ENCODE measurements at places on chromosomes 12 and 14. TPM values are rescaled to one million over a fixed set of nuclear protein-coding genes. Genes with fewer than 3 reads are reported as not detected.

DNA sequence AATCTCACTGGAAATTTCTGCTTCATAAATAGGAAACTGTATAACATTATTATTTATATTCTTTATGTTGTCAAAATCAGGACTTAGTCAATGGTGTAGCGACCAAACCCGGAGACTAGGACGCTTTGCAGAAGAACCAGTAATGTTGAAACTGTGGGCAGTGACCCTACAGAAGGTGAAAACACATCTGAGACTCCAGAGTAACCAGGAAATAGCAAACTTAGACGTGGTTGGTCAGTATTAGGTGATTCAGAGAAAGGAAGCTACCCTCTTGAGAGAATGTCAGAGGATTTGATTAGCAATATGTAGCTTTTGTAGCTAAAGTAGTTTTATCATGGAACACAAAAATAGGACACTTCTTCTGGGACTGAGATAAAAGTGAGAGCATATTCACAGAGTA, 381.9 kb downstream of the SLC16A7 start:
- no peak for DNase-seq

- no peak for DNase-seq
Measured at GRCh38 chr14:83863042-83863774, 1666.7 kb upstream of the FLRT2 start.

- DNase-seq = no peak
Measured at GRCh38 chr14:82385048-82385447, 851.4 kb upstream of the SEL1L start.

- DNase-seq = no peak
Measured at GRCh38 chr12:40208707-40209446, 15.9 kb upstream of the LRRK2 start.

DNA sequence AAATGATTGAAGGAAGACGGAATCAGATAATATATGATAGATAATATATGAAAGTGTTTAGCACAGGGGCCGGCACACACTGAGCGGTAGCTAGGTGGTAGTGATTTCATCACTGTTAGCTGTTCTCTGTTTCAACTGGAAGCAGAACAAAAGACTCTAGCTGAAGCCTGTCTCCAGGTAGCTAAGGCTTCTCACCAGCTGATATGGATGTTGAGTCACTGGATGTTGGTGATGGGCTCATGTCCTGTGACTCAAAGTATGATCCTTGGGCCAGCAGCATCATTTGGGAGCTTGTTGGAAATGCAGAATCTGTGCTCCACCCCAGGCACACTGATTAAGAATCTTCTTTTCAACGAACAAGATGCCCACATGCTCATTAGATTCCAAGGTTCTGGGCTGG, 21.7 kb upstream of the KCNA5 start:
- no peak for DNase-seq

- DNase-seq = no peak
Measured at GRCh38 chr12:87140262-87140661, 884.1 kb upstream of the MGAT4C start.

DNA sequence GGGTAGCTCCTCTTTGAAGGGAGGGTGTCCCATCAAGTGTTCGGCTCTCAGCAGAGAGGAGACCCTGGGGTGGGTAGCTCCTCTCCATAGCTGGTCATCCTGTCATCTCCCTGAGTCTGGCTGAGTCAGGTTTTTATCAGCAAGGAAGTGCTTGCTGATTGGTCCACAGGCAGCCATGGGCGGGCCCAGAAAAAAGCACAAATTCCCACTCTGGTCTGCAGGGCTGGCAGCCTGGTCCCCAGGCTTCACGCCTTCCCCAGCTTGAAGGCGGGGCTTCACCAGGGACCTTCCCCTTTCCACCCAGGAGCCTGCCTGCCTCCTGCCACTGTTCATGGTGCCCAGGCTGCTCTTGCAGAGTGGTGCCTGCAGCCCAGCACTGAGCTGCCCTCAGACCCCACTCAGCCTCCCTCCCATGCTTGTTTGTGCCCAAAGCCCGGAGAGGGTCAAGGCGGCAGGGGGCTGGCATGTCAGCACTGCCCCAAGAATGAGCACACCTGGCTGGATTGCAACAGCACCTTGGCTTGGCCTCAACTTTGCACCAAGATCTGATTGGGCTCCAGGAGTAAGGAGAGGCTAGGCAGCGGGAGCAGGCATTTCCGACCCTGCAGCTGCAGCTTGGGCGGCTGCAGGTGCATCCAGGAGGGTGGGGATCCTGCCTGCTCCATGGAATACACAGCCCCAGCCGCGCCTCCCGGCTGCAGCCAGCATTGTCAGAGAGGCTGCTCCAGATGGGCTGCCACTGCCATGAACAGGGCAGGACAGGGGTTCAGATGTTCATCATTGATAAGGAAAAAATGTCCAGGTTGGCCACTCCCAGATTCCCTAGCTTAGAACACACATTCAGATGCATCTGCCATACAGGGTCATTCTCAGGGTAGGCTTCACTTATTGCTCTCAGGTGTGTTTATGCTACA, 22.0 kb upstream of the WDR89 start:
- peak; percentile 6 for DNase-seq

DNA sequence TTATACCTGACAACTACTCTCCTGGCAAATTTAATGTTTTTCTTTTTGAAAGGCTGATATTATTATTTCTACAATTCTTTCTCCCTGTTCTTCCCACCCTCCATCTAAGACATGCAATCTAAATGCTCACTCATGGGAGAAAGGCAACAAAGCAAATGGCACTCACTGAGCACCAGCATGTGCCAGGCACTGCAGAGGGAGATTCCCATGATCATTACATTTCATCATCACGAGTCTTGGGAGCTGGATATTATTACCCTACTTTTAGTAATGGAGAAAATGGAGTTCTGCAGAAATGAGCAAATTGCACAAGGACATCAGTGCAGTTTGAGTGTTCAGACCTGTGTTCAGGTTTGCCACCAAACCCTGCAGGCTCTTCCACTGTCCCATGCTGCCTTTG, 27.9 kb downstream of the PPM1H start:
- DNase-seq = no peak

GRCh38 chr12:46450279-46450748, 77.7 kb upstream of the SLC38A2 start:
- no peak for DNase-seq

DNA sequence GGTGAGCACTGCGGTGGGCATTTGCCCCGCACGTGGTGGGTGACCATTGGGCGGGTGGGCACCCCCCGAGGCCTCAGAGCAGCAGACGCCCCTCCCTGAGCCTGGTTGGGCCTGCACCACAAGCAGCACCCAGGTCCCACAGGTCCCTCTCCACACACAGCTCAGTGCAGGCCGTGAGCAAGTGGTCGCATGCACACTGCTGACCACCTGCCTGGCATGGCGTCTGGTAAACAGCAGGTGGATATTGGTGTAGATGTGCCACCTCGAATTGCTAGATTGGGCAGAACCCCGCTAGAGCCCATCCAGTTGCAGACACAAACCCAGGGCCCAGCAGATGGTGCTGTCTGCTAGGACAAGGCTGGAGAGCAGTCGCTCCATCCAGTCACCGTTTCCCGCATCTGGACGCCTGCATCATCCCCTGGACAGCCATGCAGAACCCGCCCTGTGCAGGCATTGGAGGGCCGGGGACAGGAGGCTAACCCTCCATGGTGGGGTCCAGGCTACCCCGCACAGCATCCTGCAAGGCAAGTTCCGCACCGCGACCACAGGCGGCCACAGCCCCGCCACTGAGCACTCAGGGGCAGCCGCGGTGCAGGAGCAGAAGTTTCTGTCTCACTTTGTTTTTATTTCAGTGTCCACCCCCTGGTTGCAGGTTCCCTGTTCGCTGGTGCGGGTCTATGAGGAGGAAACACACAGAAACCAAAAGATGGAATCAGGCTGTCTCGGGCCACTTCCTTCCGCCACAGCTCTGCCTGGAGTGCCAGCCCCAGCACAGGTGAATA, 45.6 kb upstream of the RIMBP2 start:
- DNase-seq = peak; percentile 54

GRCh38 chr14:55142466-55142865, 13.4 kb downstream of the LGALS3 start:
- no peak for DNase-seq

GRCh38 chr12:127570793-127571360, 696.1 kb upstream of the TMEM132C start:
- peak; percentile 33 for DNase-seq

- DNase-seq = no peak
Measured at GRCh38 chr12:124188084-124188483, 106.8 kb upstream of the RFLNA start.

- DNase-seq = no peak
Measured at GRCh38 chr14:43795600-43796228, 711.4 kb downstream of the FSCB start.

DNA sequence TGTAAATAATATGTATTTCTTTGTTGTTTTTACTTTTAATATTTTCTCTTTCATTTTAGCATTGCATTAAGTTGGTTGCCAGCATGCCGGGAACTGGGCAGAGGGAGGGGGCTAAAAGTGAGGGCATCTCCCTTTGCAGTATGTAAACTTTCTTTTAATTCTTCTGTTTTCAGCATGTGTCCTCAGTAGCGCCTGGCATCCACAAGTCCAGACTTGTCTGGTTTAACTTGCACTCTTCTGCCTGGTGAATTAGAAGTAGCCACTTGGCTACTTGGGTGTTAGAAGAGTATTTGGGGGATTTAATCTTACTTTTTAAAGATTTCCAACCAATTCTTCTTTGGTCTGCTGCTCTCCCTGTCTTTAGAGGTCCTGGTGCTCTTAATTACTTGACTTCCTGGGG, 117.2 kb upstream of the SCAF11 start:
- DNase-seq = no peak

DNA sequence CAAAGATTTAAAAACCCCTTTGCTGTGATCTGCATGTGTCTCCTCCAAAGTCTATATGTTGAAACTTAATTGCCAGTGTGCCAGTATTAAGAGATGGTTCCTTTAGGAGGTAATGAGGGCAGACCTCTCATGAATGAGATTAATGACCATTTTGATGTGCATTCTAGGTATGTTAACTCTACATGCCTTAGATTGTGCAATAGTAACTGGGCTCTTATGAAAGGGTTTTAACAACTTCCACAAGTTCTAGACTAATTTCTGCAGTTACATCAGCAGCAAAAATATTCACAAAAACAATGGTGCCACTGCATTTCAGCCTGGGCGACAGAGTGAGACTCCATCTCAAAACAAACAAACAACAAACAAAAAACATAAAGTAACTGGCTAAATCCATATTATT, 3.8 kb upstream of the TAS2R10 start:
- no peak for DNase-seq

GRCh38 chr14:29712601-29713000, 215.0 kb downstream of the PRKD1 start:
- DNase-seq = no peak

- DNase-seq = peak; percentile 57
Measured at GRCh38 chr14:35374263-35374712, 30.3 kb downstream of the NFKBIA start.

DNA sequence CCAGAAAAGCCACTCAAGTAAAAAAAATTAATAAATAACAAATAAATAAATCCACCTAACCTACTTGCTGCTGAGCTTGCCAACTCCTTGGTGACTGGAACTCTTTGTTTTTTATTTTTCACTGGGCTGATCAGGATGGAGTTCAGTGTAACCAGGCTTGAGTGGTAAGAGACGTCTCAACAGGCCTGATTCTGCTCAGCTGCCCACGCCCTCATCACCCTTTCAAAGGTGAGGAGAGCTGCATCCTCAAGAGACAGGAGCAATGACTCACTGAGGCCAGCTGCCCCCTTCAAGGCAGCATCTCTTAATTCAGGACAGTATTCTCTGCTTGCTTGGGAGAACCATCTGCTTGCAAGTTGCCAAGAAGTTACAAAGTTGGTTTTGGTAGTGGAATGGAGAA, 111.9 kb upstream of the CPM start:
- DNase-seq = no peak

GRCh38 chr12:57842342-57843294, 3.9 kb downstream of the CTDSP2 start:
- DNase-seq = no peak

GRCh38 chr14:95098984-95099599, 58.2 kb downstream of the DICER1 start:
- DNase-seq = peak; percentile 53

DNA sequence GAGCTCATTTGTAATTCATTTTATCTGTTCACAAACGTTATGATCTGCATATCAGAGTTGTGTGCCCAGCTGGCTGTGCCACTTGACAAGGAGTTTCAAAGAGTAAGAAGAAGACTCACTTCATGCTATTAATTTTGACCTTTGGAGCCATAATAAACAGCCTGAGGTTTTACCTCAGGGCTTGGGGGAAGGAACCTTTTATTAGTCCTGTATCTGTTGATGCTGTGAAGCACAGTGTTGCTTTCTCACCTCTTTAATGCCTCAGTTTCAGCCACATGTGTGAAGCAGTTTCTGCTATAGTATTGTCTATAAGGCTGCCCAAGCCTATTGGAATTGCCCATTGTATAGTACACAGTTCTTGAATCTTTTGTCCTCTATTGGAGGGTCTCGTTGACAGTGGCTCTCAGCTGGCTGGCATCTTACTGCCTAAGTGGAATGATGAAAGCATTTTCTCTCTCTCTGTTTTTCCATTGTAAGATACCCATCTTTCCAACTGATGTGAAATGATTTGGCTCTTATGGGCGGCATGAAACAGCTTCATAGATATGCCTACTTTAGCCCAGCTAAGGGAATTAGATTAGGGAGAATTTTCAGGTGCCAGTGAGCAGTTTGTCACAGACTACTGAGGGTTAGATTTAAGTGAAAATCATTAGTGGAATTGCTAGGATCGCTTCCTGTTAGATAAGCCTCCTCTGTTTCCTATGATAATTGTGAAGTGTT, 34.7 kb downstream of the GPATCH2L start:
- DNase-seq = no peak

- DNase-seq = no peak
Measured at GRCh38 chr12:33437598-33437997, 2.0 kb downstream of the SYT10 start.

DNA sequence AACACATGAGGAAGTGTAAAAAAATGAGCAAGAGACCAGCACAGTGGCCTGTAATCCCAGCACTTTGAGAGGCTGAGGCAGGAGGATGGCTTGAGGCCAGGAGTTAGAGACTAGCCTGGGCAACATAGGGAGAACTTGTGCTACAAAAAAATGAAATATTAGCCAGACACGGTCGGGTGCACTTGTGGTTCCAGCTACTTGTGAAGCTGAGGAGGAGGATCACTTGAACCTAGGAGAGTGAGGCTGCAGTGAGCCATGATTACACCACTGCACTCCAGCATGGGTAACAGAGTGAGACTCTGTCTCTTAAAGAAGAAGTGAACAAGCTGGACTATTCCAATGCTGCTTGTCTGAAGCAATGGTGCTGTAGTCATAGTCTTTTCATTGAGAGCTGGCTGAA, 36.3 kb upstream of the MAP3K9 start:
- no peak for DNase-seq

DNA sequence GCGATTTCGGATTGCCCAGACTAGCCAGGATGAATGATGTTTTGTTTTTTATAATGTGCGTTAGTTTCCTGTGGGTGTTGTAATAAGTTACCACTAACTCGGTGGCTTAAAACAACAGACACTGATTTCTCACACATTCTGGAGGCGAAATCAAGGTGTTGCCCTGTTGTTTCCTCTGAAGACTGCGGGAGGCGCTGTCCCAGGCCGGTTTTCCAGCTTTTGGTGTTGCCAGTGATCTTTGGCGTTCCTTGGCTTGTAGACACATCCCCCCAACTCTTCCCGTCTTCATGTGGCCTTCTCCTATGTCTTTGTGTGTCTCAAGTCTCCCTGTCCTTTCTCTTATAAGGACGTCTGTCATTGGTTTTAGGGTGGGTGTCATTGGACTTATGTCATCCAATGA, 267.7 kb downstream of the AACS start:
- DNase-seq = no peak

Gene SDR9C7
- not detected for total RNA-seq

Gene ASCL1
- not detected for total RNA-seq

Gene ZFHX2
- not detected for total RNA-seq

Gene KRT79
- total RNA-seq = not detected

Gene RD3L
- total RNA-seq = not detected

Gene HOXC12
- total RNA-seq = 1.9 TPM

Gene PDZRN4
- total RNA-seq = not detected

Gene VWF
- total RNA-seq = 0.03 TPM

Gene AQP2
- not detected for total RNA-seq
